ENCODE measurements at places on chromosomes 1 and 21.
A peak's percentile ranks its signal among the peaks of the same experiment; 100 is the strongest.

- DNase-seq, result no peak
Measured at GRCh38 chr1:155131285-155131684, 3.6 kb downstream of the EFNA1 start.

DNA sequence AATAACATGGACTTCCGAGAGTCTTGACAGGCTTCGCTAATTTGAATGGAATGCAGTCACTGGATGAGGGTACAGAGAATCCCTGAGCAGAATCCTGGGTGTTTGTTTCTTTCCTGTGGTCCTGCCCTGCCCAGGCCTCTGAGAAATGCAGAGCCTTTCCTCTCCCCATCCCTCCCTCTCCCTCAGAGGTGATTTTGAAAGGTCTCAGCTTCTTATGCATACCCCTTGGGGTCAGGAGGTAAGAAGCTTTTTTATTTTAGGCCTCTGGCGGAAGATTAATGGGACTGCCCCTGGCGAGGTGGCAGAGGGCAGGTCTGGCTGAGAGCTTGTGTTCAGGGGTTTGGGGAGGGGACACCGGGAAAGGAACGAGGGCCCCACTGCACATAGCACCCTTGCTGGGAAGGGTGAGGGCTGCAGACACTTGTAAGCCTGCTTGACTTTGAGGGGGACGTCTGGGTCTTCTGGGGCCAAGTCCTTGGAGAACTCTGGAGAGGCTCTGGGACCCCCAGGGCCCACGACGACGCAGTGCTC, 116.5 kb upstream of the SLC45A1 start:
- no peak for DNase-seq

DNA sequence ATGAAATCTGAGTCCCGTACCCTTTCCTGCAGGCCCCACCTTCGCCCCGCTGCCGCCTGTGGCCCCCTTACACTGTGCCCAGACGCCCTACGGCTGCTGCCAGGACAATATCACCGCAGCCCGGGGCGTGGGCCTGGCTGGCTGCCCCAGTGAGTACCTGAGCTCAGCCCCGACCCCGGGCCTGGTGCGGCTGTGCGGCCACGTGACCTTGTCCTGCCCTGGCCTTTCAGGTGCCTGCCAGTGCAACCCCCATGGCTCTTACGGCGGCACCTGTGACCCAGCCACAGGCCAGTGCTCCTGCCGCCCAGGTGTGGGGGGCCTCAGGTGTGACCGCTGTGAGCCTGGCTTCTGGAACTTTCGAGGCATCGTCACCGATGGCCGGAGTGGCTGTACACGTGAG, 25.2 kb downstream of the AGRN start:
- no peak for DNase-seq

GRCh38 chr1:6904476-6905170, 119.4 kb downstream of the CAMTA1 start:
- no peak for DNase-seq

GRCh38 chr1:18644446-18644845, 13.8 kb downstream of the PAX7 start:
- no peak for DNase-seq

- peak; percentile 75 for DNase-seq
Measured at GRCh38 chr1:88998716-88999115, 6.3 kb upstream of the KYAT3 start.

DNA sequence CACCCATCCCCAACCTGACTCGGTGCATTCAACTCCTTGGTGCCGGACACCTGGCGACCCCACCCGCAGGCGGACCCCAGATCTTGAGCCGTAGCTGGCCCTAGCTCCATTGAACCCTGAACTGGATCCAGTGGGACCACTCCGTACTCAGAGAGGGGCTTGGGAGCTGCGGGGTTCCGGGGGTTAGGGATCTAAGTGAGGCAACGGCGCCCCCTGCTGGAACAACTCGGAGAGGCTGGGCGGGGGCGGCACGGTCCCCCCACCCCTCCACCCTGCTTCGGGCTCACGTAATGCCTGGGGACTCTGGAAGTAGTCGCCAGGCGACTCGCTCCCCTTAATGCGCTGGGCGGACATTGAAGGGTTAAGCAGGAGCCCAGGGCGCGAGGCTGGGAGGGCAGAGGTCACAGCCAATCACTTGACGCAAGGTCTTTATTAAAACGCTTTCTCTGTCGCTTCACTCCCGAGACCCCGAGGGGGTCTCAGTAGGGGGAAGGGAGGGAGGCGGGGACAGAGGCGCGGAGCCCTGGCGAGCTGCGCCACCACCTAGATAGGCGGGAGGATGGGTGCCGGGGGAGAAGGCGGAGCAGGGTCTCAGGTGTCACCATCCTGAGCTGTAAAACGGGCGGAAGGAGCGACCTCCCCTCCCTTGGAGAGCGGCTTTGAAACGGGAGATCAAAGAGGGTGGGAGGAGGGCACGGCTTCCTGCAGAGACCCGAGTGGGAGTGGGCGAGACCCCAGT, 704 bp upstream of the CRABP2 start:
- peak; percentile 50 for DNase-seq

DNA sequence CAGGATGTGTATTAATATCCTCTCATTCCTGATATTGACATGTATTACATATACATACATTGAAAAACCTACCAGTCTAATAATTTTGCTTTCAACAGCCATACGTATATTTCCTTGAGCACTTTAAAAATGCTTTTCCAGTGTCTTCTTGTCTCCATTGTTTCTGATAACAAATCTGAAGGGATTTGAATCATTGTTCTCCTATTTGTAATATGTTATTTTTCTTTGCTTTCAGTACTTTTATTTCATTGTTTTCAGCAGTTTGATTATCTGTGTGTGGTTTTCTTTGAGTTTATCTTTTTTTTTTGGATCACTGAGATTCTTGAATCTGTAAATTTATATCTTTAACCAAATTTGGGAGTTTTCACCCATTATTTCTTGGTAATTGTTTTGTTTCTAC, 65.3 kb downstream of the RABGAP1L start:
- no peak for DNase-seq

DNA sequence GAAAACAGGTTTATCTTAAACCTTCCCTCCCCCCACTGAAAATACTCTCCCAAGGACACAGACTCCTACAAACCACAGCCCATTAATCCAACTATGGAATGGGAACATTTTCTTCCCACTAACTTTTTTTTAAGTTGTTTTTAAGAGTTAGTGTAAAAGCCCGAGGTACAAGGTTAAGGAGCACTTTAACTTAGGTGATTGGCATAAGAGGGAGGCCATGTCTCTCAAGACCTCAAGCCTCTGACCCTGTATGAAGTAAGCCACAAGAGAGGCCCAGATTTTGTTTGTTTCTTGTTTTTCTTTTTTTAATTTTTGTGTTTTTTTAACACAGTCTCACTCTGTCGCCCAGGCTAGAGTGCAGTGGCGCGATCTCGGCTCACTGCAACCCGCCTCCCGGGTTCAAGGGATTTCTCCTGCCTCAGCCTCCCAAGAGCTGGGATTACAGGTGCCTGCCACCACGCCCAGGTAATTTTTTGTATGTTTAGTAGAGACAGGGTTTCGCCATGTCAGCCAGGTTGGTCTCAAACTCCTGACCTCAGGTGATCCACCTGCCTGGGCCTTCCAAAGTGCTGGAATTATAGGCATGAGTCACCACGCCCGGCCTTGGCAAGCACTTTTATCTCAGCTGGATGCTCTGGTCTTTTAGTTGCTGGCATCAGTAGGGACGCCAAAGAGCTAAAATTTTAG, 14.4 kb downstream of the ARMH1 start:
- DNase-seq, result no peak

- DNase-seq, result peak; percentile 93
Measured at GRCh38 chr1:6358757-6359201, 34.8 kb downstream of the ACOT7 start.

GRCh38 chr1:25704267-25704691, 87.7 kb downstream of the MAN1C1 start:
- peak; percentile 87 for DNase-seq

DNA sequence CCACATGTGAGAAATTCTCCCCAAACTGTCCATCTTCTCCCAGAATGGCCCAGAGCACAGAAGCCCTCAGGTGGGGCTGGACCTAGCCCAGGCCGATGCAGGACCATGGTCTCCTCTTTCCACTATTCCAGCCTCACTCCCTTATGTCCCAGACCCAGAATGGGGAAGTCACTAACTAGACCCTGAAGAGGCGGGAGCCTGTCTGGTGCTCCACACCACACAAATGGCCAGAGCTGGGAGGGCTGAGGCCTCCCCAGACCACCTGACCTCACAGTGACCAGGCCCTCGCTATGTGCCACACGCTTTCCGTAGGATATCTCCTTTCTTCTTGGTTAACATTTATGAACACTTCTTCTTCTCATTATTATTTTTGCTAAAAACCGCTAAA, 54.9 kb upstream of the EDN2 start:
- no peak for DNase-seq

DNA sequence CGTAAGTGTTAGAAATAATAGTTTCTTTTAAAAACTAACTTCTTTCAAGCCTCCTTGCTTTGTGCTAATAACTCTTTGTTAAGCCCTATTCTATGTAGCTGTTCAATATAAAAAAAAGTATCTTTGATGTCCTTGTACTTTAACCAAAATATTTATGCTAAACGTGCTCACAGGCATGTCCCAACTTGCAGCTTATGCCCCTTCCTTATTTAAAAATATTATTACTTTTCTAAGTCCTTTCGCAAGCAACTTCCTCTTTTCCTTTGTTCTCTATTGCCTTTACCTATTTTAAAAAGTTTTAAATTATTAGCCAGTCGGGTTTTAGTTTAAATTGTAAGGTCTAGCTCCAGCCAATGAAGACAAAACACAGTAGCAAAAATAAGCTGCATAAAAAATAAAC, 43.4 kb upstream of the NBPF3 start:
- peak; percentile 21 for DNase-seq

- DNase-seq, result no peak
Measured at GRCh38 chr1:188599313-188599712, 1770.6 kb downstream of the PLA2G4A start.

GRCh38 chr1:7009741-7010525, 224.7 kb downstream of the CAMTA1 start:
- DNase-seq, result no peak

DNA sequence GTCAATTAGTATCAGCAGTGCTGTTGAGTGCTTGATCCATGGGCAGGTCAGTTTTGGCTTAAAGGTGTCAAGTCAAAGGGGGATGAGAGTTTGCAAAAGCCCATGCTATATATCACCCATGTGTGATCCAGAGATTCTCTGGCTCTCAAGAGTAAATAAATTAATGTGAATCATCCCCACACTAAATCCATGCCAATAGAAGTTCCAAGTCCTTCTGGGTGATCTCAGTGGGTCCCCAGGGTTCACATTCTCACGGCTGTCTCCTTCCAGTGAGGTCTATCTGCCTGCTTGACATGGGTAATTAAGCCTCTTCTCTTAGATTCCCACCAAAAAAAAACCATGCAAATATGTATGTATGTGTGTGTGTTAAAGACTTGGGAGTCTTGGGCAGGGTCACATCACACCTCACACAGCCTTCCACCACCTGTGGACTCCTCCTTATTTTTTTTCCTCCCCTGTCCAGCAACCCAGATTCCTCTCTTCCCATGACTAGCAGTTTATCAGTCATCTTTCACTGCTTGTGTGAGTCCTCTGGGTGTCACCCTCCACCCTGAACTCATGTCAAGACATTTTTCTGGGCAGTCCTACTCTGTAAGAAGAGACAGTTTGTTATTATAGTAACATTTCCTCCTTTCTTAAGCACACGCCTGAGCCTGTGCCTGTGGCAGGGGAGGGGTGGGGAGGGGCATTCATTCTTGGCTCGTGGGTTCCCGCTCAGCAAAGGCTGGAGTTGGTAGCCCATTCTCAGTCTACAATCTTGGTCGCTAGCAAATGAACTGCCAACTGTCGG, 14.3 kb upstream of the S100A11 start:
- DNase-seq, result no peak

GRCh38 chr1:104726917-104727316, 977.2 kb downstream of the AMY1C start:
- no peak for DNase-seq

DNA sequence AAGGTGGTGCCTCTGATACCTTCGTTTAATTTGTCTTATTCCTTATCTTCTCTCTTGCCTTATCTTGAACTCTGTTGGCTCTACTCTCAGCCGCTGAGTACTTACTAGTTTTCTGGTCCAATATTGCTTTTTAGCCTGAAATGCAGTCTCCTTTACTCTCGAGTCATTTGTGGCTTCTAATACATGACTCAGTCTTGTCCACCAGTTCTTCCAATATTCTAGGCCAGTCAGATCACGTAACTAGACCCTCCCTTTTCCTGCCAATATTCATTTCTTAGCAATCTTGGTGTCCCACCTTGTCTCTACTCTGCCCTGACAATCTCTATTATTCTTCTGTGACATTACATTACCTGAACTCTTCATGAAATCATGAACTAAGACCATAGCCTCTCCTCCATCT, 555.8 kb downstream of the DPYD start:
- no peak for DNase-seq
